ENCODE measurements at places on chromosomes 16 and 17.

DNA sequence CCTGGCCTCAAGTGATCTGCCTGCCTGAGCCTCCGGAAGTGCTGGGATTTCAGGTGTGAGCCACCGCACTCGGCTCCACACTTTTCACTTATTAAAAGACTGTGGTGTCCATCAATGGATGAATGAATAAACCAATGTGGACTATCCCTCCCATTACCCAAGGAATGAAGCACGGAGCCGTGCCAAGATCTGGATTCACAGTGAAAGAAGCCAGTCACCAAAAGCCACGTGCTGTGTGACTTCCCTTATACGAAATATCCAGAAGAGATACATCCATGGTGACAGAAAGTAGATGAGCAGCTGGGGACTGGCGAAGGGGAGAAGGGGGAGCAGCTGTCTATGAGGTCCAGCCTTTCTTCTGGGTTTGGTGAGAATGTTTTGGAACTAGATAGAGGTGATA is 48.2 kb upstream of the STH start:
- DNase-seq: no peak

GRCh38 chr16:59088431-59088830 is 354.3 kb upstream of the GOT2 start:
- DNase-seq: no peak

- no peak for DNase-seq
These were observed 190.9 kb upstream of the CHMP6 start for GRCh38 chr17:80800481-80801391.

DNA sequence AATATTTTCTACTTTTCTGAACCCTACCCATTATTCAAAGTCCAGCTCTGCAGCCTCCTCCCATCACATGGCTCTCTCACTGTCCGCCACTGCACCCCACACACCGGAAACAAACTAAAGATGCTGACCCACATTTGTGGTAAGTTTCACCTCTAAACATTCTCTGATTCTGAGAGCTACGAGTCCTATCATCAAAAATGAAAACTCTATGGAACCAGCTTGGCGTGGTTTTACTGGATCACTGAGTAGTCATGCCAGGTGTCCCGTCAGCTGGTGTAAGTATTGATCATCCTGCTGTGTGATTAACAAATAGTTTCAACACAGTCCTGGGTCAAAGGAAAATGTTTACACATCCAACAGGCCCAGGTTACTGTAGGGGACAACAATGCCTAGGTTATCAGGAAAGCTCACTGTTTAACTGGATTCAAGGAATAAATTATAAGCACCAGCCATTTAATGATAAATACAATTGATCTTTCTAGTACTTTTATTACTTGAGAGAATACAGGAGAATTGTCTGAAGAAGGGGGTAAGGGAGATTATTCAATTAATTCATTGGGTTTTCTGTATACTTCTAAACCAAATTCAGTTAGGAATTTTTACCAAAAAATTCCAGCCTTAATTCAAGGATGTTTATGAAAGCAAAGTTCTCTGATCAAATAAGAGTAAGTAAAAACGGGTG is 33.9 kb downstream of the CYTH1 start:
- DNase-seq: peak; percentile 39

- no peak for DNase-seq
These were observed 50.2 kb downstream of the GRB7 start for GRCh38 chr17:39787743-39788484.

- DNase-seq: no peak
These were observed 111.9 kb upstream of the CORO6 start for GRCh38 chr17:29734640-29735039.

- DNase-seq: no peak
These were observed 19.5 kb upstream of the C16orf78 start for GRCh38 chr16:49354101-49354500.

- DNase-seq: no peak
These were observed 79.9 kb downstream of the LITAF start for GRCh38 chr16:11506741-11507305.

DNA sequence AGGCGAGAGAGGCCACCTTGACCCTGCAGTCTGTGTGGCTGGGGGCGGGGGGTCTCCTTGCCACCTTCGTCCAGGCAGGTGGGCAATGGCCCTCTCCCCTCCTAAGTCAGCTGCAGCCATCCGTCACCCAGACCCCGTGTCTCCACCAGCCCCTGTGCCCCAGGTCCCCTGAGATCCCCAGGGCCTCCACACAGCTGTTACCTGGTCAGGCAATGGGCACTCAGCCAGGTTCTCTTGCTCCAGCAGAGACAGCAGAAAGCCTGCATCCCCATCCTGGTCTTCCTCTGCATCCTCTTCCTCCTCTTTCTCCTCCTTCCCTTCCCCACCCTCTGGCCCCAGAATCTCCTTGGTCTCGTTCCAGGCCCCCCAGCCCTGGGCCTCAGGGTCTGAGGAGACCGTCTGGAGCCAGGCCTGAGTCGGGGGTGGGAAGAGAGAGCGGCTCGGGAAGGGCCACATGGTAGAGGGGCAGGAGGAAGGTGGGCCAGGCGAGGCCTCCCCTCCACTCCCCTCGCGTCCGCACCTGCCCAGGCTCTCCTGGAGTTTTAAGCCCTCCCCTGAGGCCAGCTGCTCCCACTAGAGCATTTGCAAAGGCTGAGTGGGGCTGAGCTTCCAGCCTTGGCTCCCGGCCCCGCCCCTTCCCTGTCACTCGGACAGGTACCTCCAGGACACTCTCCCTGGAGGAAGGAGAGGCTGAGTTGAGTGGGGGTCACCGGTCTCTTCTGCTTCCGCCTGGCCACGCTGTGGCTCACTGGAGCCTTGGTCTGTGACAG is at the start of gene PABPN1L:
Gene PABPN1L, minus strand, starts transcription at position 510 of the 770 bp plus-strand sequence. Its CDS starts 54 bp downstream, at position 456.
- no peak for DNase-seq

DNA sequence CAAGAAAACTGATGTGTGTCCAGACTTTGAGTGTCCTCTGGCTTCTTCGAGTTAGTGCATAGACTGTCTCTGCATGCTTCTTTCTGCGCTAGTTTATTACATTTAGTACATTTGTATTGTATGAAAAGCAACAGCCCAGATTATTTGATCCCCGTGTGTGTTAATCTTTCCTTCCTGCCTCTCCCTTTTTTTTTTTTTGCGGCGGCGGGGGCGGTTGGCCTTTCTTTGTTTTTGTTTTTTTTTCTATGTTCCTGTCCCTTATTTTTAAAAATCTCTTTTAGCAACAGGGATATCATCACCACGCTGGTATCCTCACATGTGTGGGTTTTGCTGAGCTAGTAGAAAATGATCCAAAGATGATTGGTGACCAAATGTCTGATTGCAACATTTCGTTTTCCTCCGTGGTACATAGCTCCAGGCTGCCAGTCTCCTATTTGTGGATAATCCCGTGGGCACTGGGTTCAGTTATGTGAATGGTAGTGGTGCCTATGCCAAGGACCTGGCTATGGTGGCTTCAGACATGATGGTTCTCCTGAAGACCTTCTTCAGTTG is 9.4 kb downstream of the SCPEP1 start:
- DNase-seq: peak; percentile 25

- peak; percentile 60 for DNase-seq
These were observed 11.1 kb downstream of the PRCD start for GRCh38 chr17:76550712-76551615.

- no peak for DNase-seq
These were observed 2.3 kb upstream of the KRT15 start for GRCh38 chr17:41520821-41521521.
